Hematopoietic multipotent progenitor cell (in vitro differentiated cells): ENCODE measurements at places on chromosomes 3 and 15. TPM values are rescaled to one million over a fixed set of nuclear protein-coding genes. Genes with fewer than 3 reads are reported as not detected.

The COL6A5 gene
- 0.54 TPM for total RNA-seq

The ACAD11 gene
- total RNA-seq: 17.8 TPM

The AGBL1 gene
- total RNA-seq: under 0.01 TPM

The CSTA gene
- total RNA-seq: 0.27 TPM

The SCAMP5 gene
- 4.8 TPM for total RNA-seq

The PRR20G gene
- total RNA-seq: not detected

The MCF2L2 gene
- 5.1 TPM for total RNA-seq

The SUMF1 gene
- 66.8 TPM for total RNA-seq

The BUB1B gene
- total RNA-seq: 3.0 TPM
